ELR (cell line): ENCODE measurements at places on chromosomes 7 and 10.
A peak's percentile ranks its signal among the peaks of the same experiment; 100 is the strongest.

DNA sequence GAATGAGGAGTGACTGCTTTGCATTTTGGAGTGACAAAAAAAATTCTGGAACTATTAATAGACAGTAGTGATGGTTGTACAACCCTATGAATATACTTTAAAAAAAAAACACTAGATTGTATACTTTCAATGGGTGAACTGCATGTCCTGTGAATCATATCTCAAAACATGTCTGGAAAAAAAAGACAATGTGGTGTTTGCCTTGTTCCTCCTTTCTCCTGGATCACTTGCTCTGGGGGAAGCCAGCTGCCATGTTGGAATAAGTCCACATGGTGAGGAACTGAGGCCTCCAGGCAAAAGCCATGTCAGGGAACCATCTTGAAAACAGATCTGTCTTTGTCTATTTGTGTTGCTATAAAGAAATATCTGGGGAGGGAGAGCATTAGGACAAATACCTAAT lies 39.5 kb upstream of the YAE1 start:
- no peak for DNase-seq

DNA sequence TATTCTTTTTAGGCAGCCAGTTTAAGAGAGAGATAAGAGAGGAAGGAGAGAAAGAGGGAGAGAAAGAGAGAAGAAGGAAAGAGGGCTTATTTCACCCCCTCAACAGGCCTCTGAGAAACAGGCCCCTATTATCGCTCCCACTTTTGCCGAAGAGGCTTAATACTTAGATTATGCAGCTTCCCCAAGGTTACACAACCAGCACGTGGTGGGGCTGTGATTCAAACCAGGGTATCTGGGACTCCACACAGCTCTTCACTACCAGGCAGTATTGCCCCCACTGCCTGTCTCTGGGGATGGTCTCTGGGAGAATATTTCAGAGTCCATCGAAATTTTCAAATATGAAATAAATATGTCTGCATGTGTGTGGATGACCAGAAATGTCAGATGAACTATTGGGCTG lies 3.0 kb downstream of the GIMAP1 start:
- DNase-seq, result no peak

DNA sequence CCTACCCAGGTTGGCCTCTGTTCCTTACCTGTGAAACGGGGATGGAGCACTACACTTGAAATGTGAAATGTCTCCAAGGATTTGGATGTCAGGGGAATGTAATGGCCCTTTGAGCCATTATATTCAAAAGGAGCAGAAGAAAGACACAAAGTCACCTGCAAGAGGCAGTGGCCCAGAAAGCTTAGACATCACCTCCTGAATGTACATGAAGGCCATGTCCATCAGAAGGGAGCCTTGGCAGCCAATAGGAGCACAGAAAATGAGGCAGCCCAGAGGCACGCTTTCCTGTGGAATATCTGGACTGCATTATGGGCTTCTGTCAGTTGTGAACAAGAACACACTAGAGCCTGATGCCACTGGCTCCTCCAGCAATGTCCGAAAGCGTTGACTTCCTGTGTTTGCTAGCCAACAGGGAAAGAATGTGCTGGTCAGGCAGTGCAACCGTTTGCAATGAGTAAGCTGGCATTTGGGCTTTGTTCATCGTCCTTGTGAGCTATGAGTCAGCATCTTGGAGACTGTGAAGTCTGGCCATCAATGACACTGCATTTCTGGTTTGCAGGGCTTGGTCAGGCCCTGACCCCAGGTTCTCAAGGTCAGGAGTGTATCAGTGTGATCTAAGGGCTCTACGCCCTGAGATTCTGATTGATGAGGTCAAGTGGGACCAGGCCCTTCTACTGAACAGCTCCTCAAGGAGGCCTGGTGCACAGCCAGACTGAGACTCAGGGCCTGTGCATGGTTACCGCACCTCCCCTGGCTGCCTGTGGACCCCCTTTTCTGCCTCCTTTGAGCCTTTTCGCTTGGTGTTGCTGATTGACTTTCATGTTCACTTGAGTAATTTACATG lies 222.4 kb downstream of the RPS24 start:
- DNase-seq, result peak; percentile 100

DNA sequence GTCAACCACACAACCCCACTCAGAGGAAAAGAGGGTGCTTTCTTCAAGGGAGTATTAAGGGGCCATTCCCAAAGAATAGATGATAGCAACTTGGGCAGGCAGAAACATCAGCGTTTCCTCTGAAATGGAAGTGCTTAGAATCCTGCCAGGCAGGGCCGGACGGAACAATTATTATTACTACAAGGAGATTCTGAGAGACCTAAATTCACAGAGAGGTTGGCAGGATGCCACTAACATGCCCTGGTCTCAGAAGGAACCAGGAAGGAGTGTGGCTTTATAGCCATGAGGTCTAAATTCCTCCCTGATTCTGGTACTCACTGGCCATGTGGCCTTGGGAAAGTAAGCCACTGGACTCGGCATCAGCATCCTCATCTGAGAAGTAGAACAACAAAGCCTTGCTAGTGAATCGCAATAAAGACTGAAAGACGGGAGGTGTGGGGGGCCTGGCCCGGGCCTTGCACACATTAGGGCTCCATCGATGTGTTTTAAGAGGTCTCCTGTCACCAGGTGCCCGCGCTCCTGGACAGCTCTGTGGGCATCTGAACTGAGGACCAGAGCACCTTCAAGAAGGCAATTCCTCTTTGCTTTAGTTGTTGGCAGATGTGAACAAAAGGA lies 131.5 kb downstream of the OAT start:
- DNase-seq, result no peak

GRCh38 chr7:112868609-112869008 lies 78.4 kb upstream of the TMEM168 start:
- DNase-seq, result no peak

DNA sequence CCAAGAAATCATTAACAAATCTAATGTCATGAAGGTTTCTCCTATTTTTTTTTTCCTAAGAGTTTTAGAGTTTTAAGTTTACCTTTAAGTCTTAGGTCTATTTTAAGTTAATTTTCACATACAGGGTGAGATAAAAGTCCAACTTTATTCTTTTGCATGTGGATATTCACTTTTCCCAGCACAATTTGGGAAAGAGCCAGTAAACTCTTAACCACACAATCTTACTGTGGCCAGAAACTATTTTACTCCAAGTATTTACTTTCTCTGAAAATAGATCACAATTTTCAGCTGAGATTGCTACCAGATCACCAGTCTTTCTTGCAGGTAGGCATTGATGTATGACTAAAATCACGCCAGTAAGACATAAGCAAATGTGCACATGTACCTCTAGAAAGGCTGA lies 728.5 kb downstream of the TNS3 start:
- no peak for DNase-seq

- DNase-seq, result no peak
Measured at GRCh38 chr10:5457741-5458140, 41.6 kb downstream of the CALML5 start.

- DNase-seq, result no peak
Measured at GRCh38 chr10:78412605-78413004, 378.9 kb downstream of the RPS24 start.

DNA sequence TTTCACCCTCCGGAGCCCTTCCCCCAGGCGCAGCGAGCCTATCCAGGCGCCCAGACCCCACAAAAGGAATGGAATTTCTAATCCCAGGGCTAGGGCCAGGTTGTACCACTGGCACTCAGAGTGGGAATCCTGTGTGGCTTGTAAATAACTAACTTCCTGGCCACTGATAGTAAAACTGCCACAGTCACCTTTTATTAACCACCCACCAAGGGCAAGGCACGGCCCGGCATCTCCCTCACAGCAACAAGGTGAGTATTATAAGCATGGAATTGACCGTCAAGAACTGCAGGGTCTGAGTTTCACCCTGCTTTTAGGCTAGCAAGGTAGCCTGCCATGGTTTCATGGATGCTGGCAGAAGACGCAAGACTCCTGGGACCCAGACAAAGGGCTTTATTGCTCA lies 51.1 kb downstream of the SPOCK2 start:
- DNase-seq, result no peak

DNA sequence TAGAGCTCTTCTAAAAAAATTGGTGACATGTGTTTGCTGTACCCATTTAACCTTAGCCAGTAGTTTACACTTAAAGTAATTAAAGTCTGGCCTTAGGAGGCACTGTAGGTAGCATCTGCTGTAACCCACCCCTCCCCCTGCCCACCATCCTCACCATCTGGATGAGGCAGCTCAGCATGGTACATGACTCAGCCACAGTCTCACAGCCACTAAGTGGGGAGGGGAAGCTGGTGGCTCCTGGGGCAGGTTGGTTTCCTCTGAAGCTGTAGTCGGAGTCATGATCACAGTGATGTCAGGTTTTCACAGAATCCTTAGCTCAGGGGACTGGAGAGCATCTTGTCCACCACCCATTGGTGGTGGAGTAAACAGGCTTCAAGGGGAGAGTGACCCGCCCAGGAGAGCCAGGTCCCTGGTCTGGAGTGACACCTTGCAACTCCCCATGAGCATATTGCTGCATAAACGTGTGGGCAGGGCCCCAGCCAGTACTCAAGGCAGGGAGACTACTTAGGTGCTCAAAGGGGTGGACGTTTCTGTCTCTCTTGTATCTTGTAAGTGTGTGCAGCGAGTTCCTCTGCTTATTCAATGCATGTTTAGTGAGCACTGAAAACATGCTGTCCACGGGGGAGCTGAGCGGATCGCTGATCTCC lies 125.9 kb downstream of the GRK5 start:
- DNase-seq, result peak; percentile 79

GRCh38 chr10:117246997-117247671 lies 6.2 kb downstream of the SLC18A2 start:
- peak; percentile 31 for DNase-seq

GRCh38 chr10:66337211-66337610 lies 588.6 kb upstream of the LRRTM3 start:
- DNase-seq, result no peak

- no peak for DNase-seq
Measured at GRCh38 chr10:21015851-21016250, 118.7 kb upstream of the NEBL start.

DNA sequence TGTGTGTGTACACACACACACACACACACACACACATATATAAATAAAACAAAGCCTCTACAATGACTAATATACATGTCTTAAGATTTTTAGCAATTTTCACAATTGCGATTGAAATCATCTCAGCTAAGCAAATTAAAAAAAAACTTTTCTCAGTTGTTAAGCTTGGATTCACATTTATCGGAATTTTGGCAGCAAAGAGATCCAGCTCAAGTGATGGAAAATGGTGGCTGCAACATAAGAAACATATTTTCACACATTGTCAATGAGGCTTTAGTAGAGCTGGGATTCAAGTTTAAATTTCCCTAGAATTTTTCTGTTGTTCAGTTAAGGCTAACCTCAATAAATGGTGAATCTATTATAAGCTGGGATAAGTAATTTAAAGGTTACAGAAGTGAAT lies 768.6 kb upstream of the SORCS1 start:
- no peak for DNase-seq

DNA sequence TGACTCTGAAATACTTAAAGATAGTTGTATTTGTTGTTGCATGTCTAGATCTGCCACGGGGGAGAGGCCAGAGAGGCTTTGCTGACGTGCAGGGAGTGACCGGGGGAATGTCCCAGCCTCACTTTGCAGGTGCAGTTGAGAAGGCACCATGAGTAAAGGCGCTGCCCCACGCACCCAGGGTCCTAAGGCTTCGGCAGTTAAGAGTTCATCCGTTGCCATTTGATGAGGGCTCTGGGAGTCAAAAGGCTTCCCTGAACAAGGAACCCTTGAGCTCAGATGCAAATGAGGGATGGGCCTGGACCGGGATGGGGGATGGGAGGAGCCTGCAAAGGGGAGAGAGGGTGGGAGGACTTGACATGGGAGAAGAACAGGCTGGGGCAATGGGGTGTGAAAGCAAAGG lies 20.4 kb downstream of the PPP2R2D start:
- no peak for DNase-seq

DNA sequence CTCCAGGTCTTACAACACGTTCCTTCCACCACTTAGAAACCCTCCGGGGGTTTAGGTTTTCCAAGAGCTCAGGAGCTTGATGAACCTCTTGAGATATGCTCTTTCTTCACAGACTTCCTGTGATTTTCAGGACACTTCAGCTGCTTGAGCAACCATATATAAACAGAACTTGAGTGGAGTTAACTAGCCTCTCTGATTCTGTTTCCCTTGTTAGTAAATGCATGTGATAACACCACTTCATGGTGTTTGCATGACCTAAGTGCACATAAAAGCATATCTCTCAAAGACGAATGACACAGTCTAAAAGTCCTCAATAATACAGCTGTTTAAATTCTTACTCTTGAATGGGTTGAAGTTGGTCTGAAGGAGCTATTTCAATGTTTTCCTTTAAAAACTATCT lies 9.9 kb downstream of the PRR15 start:
- no peak for DNase-seq

- DNase-seq, result no peak
Measured at GRCh38 chr10:130934293-130935127, 377.0 kb downstream of the TCERG1L start.

GRCh38 chr10:32372000-32372875 lies 25.3 kb upstream of the EPC1 start:
- DNase-seq, result no peak

DNA sequence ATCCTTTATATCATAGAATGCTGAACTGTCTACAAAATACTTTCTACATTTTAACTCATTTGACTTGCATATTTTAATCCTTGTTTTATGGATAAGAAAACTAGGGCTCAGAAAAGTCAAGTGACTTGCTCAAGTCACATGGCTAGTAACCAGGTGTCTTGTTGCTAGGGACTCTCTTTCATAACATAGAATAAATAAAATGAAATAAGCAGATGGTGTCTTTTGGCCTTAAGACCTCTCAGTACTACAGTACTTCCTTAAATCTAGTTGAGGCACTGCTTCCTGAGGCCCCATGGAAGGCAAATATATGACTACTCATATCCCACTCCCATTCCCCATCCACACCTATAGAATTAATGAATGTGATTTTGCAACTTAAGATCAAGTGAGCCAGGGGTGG lies 87.9 kb downstream of the CDK6 start:
- no peak for DNase-seq

- DNase-seq, result no peak
Measured at GRCh38 chr7:133672866-133673265, 420.0 kb downstream of the EXOC4 start.

DNA sequence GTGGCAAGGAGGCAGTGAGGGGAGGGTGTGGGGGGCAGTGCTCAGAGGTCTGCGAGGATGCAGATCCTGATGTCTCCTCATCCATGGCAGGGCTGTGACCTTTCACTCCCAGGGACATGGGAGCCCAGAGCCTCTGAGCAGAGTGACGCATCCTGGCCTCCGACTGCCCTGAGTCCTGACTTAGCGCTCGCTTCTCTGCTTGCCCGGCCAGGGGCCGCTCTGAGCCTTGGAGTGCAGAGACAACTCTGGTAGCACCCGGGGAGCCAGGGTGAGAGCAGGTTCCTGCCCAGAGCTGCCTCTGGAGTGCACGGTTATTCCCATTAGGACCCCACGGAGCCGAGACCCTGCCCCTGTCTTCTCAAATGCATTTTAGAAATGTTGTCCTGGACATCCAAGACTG lies 188.0 kb downstream of the TCERG1L start:
- DNase-seq, result no peak

GRCh38 chr7:151844071-151844824 lies 32.7 kb downstream of the PRKAG2 start:
- peak; percentile 50 for DNase-seq

GRCh38 chr10:29669149-29669548 lies 34.4 kb upstream of the SVIL start:
- no peak for DNase-seq
